ENCODE measurements at places on chromosomes 16 and 17. TPM values are rescaled to one million over a fixed set of nuclear protein-coding genes. Genes with fewer than 3 reads are reported as not detected.
A peak's percentile ranks its signal among the peaks of the same experiment; 100 is the strongest.

DNA sequence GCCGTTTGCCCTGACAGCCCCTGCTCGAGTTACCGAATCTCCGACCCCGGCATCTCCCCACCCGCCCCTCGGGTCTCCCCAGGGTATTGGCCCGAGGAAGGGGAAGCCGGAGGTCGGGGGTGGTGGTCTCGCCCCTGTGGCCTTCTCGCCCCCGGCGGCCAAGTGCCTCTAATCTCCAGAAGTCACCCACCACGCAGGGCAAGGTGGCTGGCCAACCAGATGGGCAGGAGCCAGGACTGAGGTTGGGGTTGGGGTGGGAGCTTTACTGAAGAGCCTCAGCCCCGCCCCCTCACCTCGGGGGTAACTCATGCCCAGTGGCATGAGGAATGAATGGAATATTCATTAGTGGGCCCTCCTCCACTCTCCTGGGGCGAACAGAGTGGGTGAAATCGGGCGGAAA, 637 bp downstream of the DHRS11 start:
- peak overlapping the region; percentile 88 for H3K27ac ChIP-seq
- H3K27me3 ChIP-seq: no peaks in the 10 kb centered on the region
- peak overlapping the region; percentile 94 for H3K4me3 ChIP-seq
- no peaks in the 10 kb centered on the region for H3K36me3 ChIP-seq

Gene TMEM88
- 2.4 TPM for total RNA-seq

Gene ZG16B
- total RNA-seq: 15.9 TPM

- H3K27ac ChIP-seq: no peak overlapping the region
- H3K4me1 ChIP-seq: no peaks in the 10 kb centered on the region
- peaks cover 4% of the 10 kb centered on the region for H3K27me3 ChIP-seq
- H3K4me3 ChIP-seq: no peak overlapping the region
- no peaks in the 10 kb centered on the region for H3K36me3 ChIP-seq
These were observed 46.1 kb downstream of the IRX5 start for GRCh38 chr16:54976651-54977200.

- no peak for DNase-seq
- H3K4me1 ChIP-seq: no peaks in the 10 kb centered on the region
- no peak overlapping the region for H3K4me3 ChIP-seq
- H3K27me3 ChIP-seq: no peaks in the 10 kb centered on the region
- H3K27ac ChIP-seq: no peak overlapping the region
- no peaks in the 10 kb centered on the region for H3K36me3 ChIP-seq
These were observed 110.7 kb upstream of the SDK2 start for GRCh38 chr17:73754886-73755400.

GRCh38 chr16:78811247-78811646, 711.8 kb downstream of the WWOX start:
- no peaks in the 10 kb centered on the region for H3K27me3 ChIP-seq
- H3K4me1 ChIP-seq: no peaks in the 10 kb centered on the region
- H3K36me3 ChIP-seq: no peaks in the 10 kb centered on the region
- DNase-seq: no peak
- H3K27ac ChIP-seq: no peak overlapping the region

- no peaks in the 10 kb centered on the region for H3K36me3 ChIP-seq
- H3K4me3 ChIP-seq: no peak overlapping the region
- no peak overlapping the region for H3K27ac ChIP-seq
- H3K4me1 ChIP-seq: no peaks in the 10 kb centered on the region
- no peak for DNase-seq
- no peaks in the 10 kb centered on the region for H3K27me3 ChIP-seq
These were observed 18.4 kb downstream of the ABCA9 start for GRCh38 chr17:69042308-69042707.

- H3K27me3 ChIP-seq: no peaks in the 10 kb centered on the region
- no peaks in the 10 kb centered on the region for H3K36me3 ChIP-seq
- H3K4me3 ChIP-seq: no peak overlapping the region
- no peaks in the 10 kb centered on the region for H3K4me1 ChIP-seq
- no peak overlapping the region for H3K27ac ChIP-seq
- no peak for DNase-seq
These were observed 204.1 kb upstream of the NLRP1 start for GRCh38 chr17:5788266-5788900.

Gene RRAD
- 4.2 TPM for total RNA-seq

Gene TAC4
- total RNA-seq: not detected

- no peak overlapping the region for H3K4me3 ChIP-seq
- no peak for DNase-seq
- no peaks in the 10 kb centered on the region for H3K36me3 ChIP-seq
- no peaks in the 10 kb centered on the region for H3K27me3 ChIP-seq
These were observed 394.5 kb downstream of the GRIN2A start for GRCh38 chr16:9787717-9788116.

- H3K27ac ChIP-seq: no peak overlapping the region
- peaks cover 5% of the 10 kb centered on the region for H3K36me3 ChIP-seq
- H3K4me1 ChIP-seq: no peaks in the 10 kb centered on the region
- no peak overlapping the region for H3K4me3 ChIP-seq
- DNase-seq: no peak
These were observed 281.4 kb downstream of the BCAS3 start for GRCh38 chr17:60959011-60959410.

Gene C16orf46
- 5.6 TPM for total RNA-seq

Gene SLC25A10
- total RNA-seq: 25.1 TPM

- H3K4me1 ChIP-seq: no peaks in the 10 kb centered on the region
- no peak overlapping the region for H3K27ac ChIP-seq
- DNase-seq: no peak
- no peaks in the 10 kb centered on the region for H3K36me3 ChIP-seq
- no peaks in the 10 kb centered on the region for H3K27me3 ChIP-seq
- no peak overlapping the region for H3K4me3 ChIP-seq
These were observed 47.6 kb downstream of the ABAT start for GRCh38 chr16:8722025-8722348.

Gene ALDH3A1
- 15.3 TPM for total RNA-seq

GRCh38 chr16:87834668-87835473, 34.4 kb downstream of the SLC7A5 start:
- no peak overlapping the region for H3K27ac ChIP-seq
- no peaks in the 10 kb centered on the region for H3K36me3 ChIP-seq
- H3K27me3 ChIP-seq: no peaks in the 10 kb centered on the region
- H3K4me1 ChIP-seq: no peaks in the 10 kb centered on the region
- H3K4me3 ChIP-seq: no peak overlapping the region

DNA sequence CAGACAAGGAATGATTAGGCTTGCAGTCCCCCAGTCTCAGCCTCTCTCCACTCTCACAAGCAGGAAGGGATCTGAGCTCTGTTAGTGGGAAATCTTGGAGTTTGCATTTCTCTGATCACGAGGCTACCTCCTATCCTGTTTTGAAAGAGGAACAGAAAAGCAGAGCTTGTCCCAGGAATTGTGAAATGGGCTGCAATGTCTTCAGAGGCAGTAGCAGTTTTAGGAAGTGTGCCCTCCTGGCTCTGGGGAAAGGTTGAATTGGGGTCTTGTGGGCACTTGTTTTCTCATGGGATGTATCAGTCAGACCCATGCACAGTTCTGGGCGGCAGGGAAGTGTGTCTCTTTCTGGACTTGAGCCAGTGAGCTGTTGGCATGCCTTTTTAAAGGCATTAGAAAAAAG, 22.8 kb downstream of the NUP85 start:
- no peaks in the 10 kb centered on the region for H3K4me1 ChIP-seq
- no peak for DNase-seq
- H3K27ac ChIP-seq: peak overlapping the region; percentile 60
- H3K36me3 ChIP-seq: peaks cover 41% of the 10 kb centered on the region
- no peak overlapping the region for H3K4me3 ChIP-seq

DNA sequence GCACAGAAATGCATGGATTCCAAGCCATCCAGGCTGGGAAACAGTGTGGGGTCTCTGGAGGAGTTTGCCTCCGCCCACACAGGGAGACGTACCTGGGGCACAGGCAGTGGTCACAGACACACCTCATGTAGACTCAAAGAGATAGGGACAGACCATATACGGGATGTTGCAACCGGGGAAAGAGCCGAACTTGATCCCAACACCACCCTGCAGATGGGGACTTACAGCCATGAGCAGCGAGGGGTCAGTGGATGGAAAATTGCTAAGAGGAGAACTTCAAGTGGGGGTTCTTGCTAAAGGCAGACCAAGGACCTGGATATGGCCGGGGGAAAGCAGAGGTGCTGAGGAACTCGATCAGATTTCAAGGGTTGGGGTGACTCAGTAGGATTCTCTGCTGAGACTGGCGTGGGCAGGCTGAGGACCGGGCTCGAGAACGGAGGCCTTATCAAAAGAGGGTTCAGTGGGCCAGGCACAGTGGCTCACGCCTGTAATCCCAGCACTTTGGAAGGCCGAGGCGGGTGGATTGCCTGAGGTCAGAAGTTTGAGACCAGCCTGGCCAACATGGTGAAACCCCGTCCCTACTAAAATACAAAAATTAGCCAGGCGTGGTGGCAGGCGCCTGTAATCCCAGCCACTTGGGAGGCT, 12.0 kb upstream of the DNAH17 start:
- no peak overlapping the region for H3K27ac ChIP-seq
- no peak for DNase-seq
- no peaks in the 10 kb centered on the region for H3K36me3 ChIP-seq
- H3K4me1 ChIP-seq: peaks cover 10% of the 10 kb centered on the region
- H3K27me3 ChIP-seq: no peaks in the 10 kb centered on the region

GRCh38 chr17:74149597-74150427, 53.7 kb upstream of the RPL38 start:
- H3K4me3 ChIP-seq: no peak overlapping the region
- no peaks in the 10 kb centered on the region for H3K4me1 ChIP-seq
- no peak for DNase-seq
- no peak overlapping the region for H3K27ac ChIP-seq
- H3K27me3 ChIP-seq: peaks cover 19% of the 10 kb centered on the region

DNA sequence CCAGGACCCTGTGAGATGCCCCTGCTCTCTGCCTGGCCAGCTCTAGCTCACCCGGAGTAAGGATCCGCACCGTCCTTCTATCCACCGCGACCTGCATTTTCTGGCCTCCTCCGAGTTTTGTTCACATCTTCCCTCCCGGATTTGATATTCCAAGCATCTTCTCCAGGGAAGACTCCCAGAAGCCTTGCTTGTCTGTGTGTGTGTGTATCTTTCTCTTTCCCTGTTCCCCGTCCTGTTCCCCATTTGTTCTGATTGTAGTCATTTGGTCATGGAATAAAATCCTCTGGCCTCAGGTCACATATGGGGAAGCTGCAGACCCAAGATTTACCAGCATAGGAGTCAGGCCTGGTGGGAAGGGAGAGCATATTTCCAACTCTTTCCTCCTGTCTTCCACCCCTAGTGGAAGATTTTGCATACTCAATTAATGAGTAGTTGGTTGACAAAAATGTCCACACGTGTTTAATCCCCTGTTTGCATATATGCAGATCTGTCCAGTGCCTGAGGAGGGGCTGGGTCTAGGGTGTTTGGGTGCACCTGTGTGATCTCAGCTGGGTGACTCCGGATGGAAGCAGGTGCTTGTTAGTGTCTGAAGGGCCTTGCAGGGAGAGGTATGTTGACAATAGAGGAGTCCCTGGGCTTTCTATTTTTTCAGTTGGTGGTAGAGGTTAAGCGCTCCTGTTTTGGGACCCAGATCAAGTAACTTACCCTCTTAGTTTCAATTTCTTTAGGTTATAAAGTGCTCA, 1.9 kb downstream of the PRAC1 start:
- H3K4me3 ChIP-seq: no peak overlapping the region
- peaks cover 100% of the 10 kb centered on the region for H3K27me3 ChIP-seq
- H3K27ac ChIP-seq: no peak overlapping the region

DNA sequence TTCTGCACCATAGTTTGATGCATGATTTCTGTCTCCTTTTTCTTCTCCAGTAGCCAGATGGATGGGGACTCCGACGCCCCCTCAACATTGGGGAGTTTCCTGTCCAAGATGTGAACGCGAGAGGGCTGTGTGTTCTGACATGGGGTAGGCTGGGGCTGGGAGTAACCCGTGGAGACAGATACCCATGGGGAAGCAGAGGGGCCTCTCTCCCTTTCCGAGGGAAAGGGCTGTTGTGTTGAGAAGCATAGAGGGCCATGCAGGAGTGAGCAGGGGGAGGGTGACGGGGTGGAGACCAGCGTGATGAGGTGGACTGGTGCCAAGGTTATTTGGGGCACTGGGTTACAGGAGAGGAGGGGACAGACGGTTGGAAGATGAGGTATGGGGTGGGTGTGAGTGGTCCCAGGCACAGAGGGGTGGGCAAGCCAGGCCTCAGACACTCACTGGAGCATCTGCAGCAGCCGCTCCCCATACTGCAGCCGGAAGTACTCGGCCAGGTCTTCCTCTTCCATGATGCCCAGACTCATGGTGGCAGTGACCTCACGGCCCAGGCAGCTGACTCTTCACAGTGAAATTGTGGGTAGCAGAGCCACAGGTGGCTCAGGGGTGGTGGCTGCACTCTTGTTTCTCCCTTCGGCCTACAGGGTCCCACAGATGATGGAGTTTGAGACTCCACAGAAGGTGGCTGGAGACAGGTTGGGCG, 400 bp downstream of the CCDC42 start:
- H3K4me1 ChIP-seq: peaks cover 17% of the 10 kb centered on the region
- H3K36me3 ChIP-seq: no peaks in the 10 kb centered on the region
- no peak for DNase-seq
- no peak overlapping the region for H3K4me3 ChIP-seq
- no peak overlapping the region for H3K27ac ChIP-seq
- no peaks in the 10 kb centered on the region for H3K27me3 ChIP-seq

GRCh38 chr16:11596572-11597226, 10.0 kb upstream of the LITAF start:
- DNase-seq: no peak
- no peak overlapping the region for H3K4me3 ChIP-seq
- peaks cover 22% of the 10 kb centered on the region for H3K4me1 ChIP-seq
- peak overlapping the region; percentile 51 for H3K27ac ChIP-seq

DNA sequence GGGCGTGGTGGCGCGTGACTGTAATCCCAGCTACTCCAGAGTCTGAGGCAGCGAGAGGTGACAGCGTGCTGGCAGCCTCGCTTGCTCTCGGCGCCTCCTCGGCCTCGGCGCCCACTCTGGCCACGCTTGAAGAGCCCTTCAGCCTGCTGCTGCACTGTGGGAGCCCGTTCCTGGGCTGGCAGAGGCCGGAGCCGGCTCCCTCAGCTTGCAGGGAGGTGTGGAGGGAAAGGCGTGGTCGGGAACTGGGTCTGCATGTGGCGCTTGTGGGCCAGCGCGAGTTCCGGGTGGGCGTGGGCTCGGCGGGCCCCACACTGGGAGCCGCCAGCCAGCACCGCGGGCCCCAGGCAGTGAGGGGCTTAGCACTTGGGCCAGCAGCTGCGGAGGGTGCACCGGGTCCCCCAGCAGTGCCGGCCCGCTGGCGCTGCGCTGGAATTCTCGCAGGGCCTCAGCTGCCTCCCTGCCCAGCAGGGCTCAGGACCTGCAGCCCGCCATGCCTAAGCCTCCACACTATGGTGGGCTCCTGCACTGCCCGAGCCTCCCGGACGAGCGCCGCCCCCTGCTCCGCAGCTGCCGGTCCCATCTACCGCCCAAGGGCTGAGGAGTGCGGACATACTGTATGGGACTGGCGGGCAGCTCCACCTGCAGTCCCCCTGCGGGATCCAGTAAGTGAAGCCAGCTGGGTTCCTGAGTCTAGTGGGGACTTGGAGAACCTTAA, 1093.3 kb upstream of the CDH8 start:
- H3K27me3 ChIP-seq: no peaks in the 10 kb centered on the region
- no peak overlapping the region for H3K4me3 ChIP-seq
- H3K36me3 ChIP-seq: no peaks in the 10 kb centered on the region
